ENCODE measurements at places on chromosomes 16 and 17.

DNA sequence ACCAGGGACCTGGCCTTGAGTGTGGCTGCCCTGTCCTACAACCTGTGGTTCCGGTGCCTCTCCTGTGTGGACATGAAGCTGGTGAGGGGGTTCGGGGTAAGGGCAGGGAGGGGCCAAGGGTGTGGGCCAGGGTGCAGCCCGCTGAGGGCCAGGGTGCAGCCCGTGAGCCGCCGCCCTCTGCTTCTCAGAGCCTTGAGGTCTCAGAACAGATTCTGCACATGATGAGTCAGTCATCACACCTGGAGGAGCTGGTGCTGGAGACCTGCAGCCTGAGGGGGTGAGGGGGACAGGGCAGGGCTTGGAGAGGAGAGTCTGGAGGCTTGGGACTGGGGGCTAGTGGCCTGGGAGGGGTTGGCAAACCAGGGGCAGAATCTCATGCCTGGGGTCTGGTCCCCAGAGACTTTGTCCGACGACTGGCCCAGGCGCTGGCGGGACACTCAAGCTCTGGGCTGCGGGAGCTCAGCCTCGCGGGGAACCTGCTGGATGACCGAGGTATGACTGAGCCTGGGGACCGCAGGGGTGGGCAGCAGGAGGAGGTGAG is 2.2 kb downstream of the CARMIL2 start:
- no peak for DNase-seq

DNA sequence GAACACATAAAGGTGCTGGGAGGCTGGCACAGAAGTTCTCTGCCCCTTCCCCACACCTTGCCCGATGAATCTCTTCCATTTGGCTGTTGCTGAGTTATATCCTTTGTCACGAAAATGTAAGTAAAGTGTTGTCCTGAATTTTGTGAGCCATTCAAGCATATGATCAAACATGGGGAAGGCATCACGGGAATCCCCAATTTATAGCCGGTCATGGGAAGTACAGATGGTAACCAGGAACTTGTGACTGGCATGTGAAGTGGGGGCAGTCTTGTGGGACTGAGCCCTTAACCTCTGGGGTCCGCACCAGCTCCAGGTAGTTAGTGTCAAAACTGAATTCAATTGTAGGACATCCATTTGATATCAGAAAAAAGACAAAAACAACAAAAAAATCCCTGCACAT is 13.2 kb downstream of the TOM1L2 start:
- DNase-seq = no peak

GRCh38 chr17:21167303-21167702 is 40.5 kb downstream of the DHRS7B start:
- no peak for DNase-seq

DNA sequence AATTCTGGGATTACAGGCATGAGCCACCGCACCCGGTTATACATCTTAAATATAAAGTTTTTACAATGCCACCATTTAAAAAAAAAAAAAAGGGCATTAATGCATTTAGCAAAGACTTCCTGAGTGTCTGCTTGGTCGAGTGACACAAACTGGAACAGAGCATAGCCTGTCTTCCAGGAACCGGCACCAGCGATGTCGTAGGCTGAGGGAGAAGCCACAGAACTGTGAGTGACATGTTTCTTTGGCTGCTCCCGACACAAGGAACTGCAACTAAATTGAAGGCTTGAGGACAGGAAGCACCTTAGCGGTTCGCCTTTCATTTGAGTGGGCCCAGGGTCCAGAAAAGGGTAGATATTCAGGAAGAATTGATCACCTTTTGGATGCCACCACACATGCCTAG is 717.8 kb downstream of the MAF start:
- no peak for DNase-seq

DNA sequence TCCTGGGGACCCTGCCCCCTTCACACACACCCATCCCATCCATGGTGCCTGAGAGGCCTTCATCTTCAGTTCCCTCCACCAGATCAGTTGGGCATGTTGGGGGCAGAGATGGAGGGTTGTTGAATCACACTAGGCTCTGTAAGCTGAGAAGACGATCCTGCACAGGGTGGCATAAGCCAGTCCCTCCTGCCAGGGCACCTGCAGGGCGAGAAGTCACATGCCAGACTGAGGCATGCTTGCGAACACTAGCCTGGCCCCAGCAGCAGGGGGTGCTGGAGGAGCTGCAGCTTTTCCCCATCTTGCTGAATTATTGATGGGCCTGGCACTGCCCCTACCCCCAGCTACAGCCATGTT is 6.1 kb upstream of the TBX2 start:
- no peak for DNase-seq

- DNase-seq = no peak
Observed at GRCh38 chr16:57858635-57859034, 56.3 kb upstream of the KIFC3 start.

- no peak for DNase-seq
Observed at GRCh38 chr16:9650284-9650683, 531.9 kb downstream of the GRIN2A start.

DNA sequence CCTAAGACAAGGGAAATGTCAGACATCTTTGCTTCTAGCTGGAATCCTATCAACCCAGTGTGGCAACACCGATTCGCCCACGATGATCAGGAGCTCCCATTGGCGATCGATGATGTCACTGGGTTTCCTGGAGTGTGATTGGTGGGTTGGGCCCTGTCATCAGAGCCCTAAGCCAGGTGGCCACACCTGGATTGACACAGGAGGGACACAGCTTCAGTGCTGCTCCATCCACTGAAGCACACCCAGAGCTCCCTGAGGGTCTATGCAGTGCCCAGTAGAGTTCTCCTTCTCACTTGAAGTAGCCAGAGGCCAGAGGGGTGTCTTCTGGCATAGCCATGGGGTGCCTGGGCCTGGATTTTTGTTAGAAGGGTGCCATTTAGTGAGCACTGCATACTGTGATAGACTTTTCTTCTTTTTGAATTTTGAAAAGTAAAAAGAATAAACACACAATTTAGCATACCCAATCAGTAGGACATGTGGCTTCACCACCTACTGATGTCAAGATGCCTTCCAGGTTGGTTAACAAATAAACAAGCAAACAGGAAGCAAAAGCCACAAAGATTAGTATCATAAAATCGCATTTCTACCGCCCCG is 77.6 kb downstream of the CMIP start:
- DNase-seq = peak; percentile 61

DNA sequence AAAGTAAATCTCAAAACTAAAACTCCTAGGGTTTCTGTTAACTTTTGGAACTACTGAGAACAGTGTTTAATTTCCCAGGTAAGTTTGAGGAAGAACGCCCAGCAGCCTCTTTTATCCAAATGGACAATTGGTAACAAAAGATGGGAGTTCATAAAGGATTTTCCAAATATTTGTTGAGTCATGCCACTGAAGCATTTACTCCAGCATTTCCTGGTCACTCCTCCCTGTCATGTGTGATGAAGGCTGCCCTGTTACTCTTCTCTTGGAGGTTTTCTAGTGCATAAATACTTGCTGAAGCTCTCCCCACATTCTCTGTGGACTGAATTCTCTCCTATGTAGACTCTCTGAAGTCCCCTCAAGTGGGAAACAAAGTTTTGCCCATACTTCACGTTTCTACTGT is 16.5 kb downstream of the ZNF75A start:
- no peak for DNase-seq

GRCh38 chr17:59315866-59316265 is 15.6 kb upstream of the YPEL2 start:
- no peak for DNase-seq

DNA sequence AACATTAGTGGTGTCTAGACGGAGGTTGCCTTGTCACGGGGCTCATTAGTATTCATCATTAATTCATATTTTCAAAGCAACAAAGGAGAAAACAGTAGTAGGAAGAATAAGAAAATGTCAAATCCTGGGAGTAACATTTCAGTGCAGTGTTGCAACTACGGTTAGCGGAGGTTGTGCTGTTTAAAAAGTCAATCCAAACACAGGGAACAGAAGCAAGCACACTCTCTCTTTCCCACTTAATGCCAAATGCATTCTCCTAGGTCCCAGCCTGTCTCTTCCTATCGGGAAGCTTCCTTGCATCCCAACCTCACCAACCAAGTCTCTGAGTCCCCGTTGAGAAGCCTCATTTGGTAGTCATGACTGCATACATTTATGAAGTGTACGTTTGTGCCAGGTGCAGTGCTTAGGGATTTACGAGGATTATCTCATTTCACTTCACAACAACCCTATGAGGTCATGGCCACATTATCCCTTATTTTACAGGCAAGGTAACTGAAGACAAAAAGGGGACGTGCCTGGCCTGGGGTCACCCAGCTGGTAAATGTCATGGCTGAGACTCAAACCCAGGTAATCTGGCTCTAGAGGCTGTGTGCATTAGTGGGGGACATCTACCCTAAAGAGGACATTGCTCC is 283.6 kb upstream of the SALL1 start:
- DNase-seq = no peak

GRCh38 chr16:80996688-80997138 is 10.0 kb downstream of the CMC2 start:
- no peak for DNase-seq

- DNase-seq = no peak
Observed at GRCh38 chr17:7867881-7868329, 10.1 kb downstream of the CYB5D1 start.

DNA sequence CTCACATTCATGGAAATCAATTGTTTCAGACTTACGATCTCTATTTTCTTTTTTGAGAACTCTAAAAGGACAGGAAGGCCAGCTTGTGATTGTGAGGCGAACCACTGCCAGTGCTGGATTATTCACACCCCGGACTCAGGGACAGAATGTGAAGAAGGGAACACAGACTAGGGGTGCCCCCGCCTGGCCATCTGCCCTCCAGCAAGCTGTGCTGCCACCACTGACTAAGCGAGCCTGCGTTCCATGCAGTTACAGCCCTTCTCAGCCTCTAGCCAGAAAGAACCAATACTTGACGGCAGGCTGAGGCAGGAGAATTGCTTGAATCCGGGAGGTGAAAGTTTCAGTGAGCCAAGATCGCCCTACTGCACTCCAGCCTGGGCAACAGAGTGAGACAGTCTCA is 2.8 kb downstream of the HAGH start:
- DNase-seq = no peak

GRCh38 chr16:75372236-75372856 is 61.0 kb downstream of the CFDP1 start:
- no peak for DNase-seq

- DNase-seq = no peak
Observed at GRCh38 chr17:75019710-75020109, 7.2 kb downstream of the MRPL58 start.

DNA sequence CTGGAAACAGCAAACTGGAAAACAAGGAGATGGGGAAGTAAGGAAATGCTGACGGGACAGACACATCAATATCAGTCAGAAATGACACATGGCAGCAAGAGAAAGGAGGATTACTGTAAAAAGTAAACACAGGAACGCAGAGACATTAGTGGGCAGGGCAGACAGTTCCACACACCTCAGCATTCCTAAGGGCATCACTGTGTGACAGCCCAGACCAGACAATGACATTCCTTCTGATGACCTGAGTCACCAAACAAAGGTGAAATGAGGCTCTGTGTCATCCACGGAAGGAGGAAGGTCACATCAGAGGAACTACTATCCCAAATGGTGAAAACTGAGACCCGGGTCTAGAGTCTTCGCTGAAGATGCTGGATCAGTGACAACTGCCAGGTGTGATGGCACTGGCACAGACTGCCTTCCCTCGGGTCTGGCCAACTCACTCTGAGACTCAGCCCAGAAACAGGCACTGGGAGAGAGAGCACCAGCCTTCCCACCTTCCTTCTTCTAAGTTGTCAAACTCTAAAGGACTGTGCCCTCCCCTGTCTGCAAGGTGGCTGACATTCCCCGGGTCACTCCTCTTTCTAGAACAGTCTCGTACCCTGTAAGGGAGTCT is 36.7 kb downstream of the TK2 start:
- DNase-seq = no peak

GRCh38 chr17:81556175-81556691 is 4.1 kb upstream of the FAAP100 start:
- DNase-seq = no peak

DNA sequence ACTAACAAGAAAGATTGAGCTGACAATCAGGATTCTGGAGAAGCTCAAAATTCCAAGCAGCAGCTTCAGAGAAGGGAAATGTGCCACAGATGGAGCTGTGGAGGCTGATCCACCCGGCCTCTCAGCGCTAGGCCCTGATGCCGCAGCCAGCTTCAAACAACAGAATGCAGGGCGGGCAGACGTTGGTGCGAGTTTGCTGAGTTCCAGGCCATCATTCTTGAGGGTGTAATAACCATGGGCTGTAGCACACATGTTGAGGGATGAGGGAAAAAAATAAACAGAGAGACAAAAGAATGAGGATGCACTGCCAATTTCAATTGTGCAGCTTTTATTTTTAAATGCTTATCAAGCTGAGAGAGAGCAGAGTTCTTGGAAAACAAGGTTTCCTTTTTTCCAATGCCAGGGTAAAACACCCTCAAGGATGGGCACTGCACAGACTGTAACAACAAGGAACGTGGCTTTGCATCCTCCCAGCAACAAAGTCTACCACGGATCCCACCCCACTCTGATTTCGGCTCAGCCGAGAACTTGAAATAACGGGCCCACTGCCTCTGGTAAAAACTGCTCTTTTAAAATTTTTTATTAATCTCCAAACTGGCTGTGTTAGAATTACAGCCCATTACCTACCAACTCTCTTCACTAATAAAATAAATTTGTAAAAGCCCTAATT is 90.2 kb downstream of the SMG6 start:
- DNase-seq = no peak

GRCh38 chr17:40582328-40582901 is 17.1 kb upstream of the CCR7 start:
- DNase-seq = peak; percentile 88

DNA sequence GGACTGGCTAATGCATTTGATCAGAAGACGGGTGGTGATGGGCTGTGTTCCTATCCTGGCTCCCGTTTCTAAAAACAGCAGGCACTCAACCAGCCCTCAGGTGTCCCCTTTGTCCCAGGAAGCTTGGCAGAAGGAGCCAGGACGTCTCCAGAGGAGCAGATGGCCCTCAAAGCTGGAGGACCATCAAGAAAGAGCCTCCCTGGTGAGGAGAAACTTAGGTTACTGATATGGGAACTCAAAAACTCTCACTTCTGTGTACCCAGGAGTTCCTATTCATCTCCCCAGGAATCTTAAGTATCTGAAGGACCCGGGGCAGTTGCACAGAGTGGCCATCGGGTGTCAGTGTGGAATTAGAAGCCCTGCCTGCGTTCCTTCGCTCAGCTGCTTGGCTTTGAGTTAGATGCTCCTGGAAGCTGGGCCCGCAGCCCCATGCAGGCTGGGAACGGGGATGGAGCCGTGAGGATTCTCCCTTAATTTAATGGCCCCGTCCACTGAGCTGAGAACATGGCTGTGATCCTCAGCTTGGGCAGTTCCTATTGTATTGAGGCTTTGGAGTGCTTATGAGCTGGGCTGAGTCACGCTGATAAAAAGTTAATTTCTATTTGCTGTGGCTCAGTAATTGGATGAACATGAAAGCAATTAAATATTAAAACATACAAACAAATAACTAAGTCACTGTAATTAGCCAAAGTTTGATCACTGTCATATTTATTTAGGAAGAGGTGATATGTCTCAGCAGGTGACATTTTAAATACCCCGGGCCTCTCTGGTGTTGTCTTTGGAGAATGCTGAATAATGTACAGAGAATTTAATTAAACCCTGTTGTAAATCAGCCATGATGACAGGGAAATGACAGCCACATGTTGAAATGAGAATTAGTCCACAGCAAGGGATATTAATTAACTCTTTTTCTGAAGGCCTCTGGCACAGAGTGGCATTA is 402.1 kb downstream of the SEC14L1 start:
- DNase-seq = peak; percentile 43

GRCh38 chr17:17537311-17538099 is 41.3 kb upstream of the RASD1 start:
- no peak for DNase-seq

All from naive thymus-derived CD8-positive, alpha-beta T cell (primary cell).